Fibroblast of lung (primary cell): ENCODE measurements at places on chromosomes 7 and 10.

- DNase-seq = no peak
These were observed 315.8 kb upstream of the ZNF32 start for GRCh38 chr10:43964486-43964885.

DNA sequence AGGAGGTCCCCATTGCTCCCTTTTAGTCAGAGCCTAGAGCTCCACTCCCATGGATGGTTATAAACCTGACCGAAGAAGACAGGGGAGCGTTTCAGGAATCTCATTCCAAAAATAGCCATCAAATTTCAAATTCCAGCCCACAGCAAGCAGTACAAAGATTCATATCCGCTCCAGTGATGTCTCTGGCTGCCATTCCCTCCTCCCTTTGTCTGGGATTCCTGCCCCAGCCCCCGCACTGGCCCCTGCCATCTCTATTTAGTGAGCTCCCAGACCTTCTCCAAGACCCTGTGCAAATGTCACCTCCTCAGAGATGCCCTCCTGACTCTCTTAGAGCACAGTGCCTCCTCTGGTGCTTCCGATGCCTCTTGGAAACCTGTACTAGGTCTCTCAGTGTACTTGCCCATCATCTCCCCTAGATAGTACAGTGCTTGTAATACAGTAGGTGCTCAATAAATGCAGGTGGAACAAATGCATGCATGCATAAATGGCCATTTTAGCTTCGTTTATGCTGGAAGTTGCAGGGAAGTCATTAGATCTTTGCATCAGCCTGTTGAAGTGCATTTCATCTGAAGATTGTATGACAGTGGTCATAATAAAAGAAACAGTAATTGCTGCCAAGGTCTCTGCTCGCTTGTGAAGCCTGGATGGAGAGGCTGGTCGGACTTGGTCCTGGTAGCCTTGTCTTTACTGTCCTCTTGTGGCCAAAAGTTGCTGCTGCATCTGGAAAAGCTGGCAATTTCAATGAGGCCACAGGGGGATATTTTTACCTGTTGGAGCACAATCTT, 32.0 kb upstream of the HABP2 start:
- DNase-seq = peak; percentile 64

DNA sequence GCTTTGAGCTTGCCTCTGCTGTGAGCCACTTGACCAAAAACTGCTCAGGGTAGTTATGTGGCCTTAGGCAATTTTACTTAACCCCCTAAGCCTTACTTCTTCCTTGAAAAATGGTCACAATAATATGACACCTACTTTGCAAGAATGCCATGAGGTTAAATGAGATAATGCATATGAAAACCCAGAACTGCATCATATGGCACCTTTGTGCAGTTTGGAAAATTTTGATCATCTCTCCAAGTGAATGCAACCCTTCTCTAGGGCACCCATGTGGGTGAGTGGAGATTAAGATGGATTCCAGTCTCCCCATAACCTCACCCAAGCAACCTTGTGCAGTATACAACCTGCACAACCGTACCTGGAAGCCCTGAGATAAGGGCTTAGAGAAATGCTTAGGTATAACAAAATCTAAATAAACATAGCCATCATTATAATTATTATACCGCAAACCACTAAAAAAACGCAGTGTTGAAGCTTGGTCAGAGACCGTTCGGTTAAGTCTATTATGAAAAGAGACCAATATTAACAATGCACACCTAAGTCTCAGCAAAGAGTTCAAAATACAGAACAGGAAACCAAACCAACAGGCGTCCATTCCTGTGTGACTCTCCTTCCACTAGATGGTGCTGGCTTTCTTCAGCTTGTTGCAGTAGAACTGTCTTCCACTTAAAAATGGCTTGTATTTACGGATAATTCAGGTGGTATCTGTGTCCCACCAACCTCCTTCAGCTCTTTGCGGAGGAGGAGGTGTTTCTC, 21.0 kb upstream of the ASB15 start:
- DNase-seq = peak; percentile 62

- DNase-seq = peak; percentile 43
These were observed 97.0 kb downstream of the TPK1 start for GRCh38 chr7:144738708-144739314.

GRCh38 chr10:76211691-76212090, 780.3 kb downstream of the LRMDA start:
- no peak for DNase-seq

DNA sequence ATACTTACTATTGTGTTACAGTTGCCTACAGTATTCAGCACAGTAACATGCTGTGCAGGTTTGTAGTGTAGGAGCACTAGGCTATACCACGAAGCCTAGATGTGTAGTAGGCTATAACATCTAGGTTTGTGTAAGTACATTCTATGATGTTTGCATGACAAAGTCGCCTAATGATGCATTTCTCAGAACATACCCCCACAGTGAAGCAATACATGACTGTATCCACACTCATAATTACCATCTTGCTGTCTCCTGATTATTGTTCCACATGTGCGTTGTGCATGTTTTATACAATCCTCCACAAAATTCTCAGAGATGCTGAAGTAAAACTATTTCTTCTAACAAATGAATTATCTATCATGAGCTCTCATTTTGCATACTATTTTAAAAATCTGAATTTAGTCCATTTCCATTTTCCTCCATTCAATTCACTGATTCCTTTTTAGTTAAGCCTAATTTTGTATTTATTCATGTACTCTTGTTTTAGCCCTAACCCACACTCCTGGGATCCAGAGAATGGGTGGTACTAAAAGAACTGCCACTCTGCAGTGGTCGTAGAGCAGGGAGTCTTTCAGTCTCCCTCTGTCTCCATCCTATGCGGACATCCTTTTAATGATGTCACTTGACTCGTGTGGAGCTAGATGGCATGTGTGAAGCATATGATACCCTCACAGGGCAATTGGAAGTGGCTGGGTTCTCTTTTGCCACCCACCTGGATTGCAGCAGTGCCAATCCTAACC, 67.6 kb upstream of the CAV2 start:
- no peak for DNase-seq

DNA sequence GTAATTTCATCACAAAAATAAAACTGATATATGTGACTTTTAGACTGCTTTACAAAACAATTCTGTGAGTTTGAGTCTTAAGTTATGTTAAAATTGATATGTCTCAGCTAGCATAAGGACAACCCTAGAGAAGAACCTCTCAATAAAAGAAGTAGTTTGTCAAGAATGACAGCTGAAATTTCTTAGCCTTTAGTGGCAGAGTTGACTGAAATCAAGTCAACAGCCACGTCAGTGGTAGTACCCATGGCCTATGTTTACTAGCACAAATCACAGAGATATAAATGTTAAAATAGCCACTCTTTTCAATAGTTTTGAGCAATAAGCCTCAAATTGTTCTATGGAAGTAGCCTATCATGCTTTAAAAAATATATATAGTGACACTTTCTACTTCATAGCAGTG, 138.9 kb upstream of the FERD3L start:
- no peak for DNase-seq

GRCh38 chr7:41142904-41143473, 559.9 kb downstream of the INHBA start:
- DNase-seq = no peak

DNA sequence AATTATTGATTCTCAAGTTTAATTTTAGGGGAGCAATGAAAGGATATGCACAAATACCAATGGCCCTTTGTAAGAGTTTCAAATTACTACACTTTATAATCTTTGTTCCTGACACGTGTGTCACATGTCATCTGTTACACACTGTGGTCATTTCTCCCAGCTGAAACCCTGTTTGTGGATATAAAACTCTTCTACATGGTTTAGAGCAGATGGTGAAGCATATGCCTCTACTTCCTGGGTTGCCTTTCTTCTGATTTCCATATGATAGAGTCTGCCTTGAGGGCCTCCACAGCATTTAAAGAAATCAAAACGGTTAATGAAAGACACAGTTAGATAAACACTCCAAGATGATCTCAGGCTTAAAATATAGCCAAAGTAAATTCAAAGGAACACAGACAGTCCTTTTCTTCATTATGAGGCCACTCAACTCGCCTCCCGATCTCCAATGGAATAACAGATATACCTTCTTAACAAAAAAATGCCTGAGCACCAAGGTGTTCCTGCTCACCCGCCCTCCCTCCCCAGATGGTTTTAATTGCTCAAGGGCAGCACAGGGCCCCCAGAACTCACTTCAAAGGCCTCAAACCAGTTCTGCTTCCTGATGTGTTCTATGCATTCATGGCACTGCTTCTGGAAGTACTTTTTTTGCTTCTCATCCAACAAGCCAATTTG, 75.0 kb downstream of the CPVL start:
- no peak for DNase-seq

DNA sequence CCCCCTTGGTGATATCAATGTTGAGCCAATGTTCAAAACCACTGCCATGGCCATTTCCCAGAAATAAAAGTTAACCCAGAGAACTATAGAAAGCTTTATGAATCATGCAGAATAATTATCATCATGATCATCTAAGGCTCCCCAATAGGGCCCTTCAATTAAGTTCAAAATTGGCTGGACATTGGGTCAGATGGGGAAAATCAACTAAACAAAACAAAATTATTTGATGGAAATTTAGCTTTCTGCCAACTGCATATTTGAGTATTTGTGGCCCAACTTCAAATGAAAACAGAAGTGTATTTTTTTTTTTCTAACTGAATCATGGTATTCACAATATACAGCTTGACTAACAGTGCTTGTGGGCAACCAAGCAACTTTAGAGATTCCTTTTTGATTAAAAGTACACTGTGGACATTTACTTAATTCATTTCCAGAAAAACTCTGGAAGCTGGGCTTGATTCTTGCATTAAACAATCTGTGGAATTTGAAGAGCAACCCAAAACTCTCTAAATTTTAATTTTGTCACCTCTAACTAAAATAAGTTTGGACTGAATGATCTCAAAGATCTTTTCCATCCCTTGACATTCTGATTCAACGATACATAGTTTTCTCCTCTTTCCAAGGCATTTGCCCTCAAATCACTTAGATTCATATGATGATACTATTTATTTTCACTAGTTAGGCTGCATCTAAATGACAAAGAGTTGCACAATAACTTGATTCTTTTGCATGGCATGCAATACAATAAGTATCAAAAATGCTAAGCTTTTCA, 203.2 kb downstream of the AHR start:
- peak; percentile 68 for DNase-seq

GRCh38 chr10:2925631-2926030, 141.7 kb upstream of the PFKP start:
- DNase-seq = peak; percentile 79

GRCh38 chr10:133347710-133348517, 741 bp downstream of the PRAP1 start:
- no peak for DNase-seq

DNA sequence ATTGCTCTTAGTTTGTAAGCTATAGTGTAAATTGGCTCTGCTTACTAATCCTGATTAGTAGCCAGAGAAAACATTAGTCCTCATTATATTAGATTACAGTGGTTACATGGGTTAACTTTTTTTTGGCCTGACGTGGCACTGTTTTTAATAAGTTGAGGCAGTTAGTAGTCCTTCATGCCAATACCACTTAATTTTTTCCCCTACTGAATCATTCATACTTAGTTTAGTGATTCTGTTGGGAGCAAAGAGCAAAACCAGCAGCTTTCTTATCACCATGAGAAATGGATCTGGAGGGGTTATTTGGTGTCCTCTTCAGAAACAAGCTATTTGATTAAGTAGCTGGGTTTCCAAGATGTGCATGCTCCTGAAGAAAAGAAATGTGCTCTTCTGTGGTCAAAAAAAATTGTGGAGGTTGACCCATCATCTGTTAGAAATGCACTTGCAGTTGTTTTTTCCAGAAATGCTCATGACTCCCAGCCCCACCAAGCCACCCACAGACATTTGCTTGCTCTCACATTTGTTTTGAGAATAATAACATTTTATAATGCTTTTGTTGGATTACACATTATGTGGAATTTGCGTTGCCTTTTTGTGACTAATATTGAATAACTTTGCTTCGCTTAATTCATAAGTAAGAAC, 258.5 kb downstream of the HDAC9 start:
- DNase-seq = peak; percentile 72

DNA sequence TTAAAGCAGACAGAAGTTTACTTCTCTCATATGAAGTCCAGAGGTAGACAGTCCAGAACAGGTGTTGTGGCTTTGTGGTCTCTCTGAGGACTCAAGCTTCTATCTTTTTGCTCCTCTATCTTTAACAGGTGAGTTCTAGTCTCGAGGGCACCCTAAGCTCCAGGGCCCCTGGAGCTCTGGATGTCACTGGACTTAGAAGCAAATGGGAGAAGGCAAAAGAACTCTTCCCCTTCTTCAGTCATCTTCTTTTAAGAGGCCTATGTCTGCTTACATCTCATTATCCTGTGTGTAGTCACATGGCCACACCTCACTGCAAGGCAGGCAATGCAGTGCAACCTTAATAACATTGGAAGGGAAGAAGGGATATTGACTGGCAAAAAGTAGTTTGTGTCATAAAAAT, 61.6 kb downstream of the ADCYAP1R1 start:
- DNase-seq = no peak

DNA sequence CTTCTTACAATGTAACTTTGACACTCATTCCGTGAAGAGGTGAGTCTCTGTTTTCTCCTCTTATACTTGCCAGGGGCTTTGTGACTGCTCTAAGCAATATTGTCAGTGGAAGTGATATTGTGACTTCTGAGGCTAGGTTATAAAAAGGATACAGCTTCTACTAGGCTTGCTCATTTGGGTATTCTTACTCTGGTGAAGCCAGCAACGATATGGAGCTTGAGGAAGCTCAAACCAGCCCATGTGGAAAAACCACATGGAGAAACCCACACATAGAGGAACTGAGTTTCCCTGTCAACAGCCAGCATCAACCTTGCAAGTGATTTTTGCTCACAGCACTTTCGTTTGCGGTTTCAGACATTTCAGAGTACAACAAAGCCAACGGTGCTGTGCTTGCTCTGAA, 149.6 kb upstream of the SEMA3E start:
- DNase-seq = no peak

DNA sequence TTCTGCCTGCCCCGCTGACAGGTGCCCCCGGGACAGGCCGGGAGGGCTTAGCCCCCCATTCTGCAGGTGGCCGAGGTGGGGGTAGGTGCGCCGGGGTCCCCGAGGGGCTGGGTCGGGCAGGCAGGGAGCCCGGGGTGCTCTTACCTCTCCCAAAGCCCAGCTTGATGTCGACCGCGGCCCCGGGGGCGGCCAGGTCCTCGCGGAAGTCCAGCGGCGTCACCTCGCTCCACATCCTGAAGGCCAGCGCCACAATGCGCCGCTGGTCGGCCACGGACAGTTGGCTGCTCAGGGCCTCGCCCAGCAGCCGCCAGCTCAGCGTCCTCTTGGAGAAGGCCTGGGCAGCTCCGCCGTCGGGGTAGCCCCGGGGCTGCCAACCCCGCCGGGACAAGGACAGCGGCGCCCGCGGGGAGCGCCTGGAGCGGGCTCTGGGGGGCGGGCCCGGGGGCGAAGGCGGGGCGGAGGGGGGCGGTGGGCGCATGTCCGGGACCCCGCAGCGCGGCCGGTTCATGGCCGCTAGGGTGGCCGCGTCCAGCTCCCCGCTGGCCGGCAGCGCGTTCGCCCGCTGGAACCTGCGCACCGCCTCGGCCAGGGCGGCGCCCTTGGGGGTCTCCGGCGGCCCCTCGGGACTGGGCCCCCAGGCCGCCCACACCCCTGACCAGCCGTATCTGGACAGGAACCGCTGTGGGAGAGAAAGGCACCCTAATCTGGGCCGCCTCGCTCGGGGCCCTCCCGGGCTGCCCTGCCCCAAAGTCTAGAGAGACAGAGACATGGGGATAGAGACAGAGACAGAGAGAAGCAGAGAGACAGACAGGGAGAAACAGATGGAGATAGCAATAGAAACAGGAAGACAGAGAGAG, 1.7 kb downstream of the MMP21 start:
- DNase-seq = no peak

- DNase-seq = no peak
These were observed 1.2 kb upstream of the MPP7 start for GRCh38 chr10:28304032-28304571.
